ENCODE measurements at places on chromosomes 13 and 19.
A peak's percentile ranks its signal among the peaks of the same experiment; 100 is the strongest.

GRCh38 chr19:2129022-2129421 lies 22.3 kb downstream of the AP3D1 start:
- H3K4me3 ChIP-seq = no peak overlapping the region
- H3K36me3 ChIP-seq = peaks cover 67% of the 10 kb centered on the region
- H3K27ac ChIP-seq = no peak overlapping the region
- H3K4me1 ChIP-seq = no peaks in the 10 kb centered on the region
- no peak for DNase-seq

GRCh38 chr13:113273321-113273720 lies 23.7 kb upstream of the LAMP1 start:
- DNase-seq = no peak
- H3K4me3 ChIP-seq = no peak overlapping the region
- peaks cover 4% of the 10 kb centered on the region for H3K4me1 ChIP-seq
- H3K27ac ChIP-seq = no peak overlapping the region

DNA sequence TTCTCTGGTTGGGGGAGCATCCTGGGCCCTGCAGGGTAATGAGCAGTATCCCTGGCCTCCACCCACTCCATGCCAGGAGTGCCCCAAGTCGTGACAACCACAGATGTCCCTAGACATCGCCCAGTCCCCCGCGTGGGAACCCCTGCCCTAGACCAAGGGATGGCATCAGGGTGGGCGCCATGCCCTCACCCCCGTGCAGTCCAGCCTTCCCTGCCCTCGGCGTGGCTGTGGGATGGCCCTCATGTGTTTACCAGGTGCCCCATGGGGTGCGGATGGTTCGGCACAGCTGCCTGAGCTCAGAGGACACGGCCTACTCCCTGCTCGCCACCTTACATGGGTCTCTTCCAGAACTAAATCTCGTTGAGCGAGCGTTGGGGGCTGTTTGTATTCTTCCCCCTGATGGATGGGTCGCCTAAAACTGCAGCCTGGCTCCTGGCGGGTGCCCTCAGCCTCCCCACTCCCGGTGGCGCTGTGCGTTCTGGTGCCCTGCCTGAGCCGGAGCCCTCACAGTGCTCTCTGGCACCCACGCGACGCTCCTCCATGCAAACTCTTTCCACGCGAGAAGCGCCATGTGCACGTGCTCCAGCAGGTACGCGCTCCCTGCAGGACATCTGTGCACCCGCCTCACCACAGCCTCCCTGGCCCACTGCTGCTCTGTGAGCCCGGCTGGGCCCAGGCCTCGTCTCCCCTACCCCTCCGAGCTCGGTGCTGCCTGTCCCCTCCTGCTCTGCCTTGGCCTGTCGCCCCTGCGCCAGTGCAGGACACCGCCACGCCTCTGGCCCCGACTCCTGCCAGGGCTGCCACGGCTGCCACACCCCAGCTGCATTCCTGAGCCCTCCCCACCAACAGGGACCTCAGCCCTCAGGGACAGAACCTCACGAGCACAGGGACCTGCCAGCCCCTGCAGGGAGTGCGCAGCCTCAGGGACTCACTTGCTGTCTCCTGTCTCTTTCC lies 145.0 kb downstream of the KDM4B start:
- peaks cover 18% of the 10 kb centered on the region for H3K36me3 ChIP-seq
- DNase-seq = no peak
- H3K4me3 ChIP-seq = no peak overlapping the region

GRCh38 chr19:53982611-53983010 lies 8.8 kb upstream of the CACNG6 start:
- H3K27ac ChIP-seq = no peak overlapping the region
- no peak overlapping the region for H3K4me3 ChIP-seq
- peaks cover 29% of the 10 kb centered on the region for H3K4me1 ChIP-seq
- no peaks in the 10 kb centered on the region for H3K36me3 ChIP-seq

- no peak overlapping the region for H3K27ac ChIP-seq
- H3K36me3 ChIP-seq = no peaks in the 10 kb centered on the region
- no peaks in the 10 kb centered on the region for H3K4me1 ChIP-seq
- no peak overlapping the region for H3K4me3 ChIP-seq
- no peaks in the 10 kb centered on the region for H3K27me3 ChIP-seq
Observed at GRCh38 chr19:18626906-18627305, 9.9 kb upstream of the KLHL26 start.

- no peak for DNase-seq
- no peaks in the 10 kb centered on the region for H3K36me3 ChIP-seq
- no peaks in the 10 kb centered on the region for H3K27me3 ChIP-seq
- H3K4me1 ChIP-seq = peaks cover 3% of the 10 kb centered on the region
Observed at GRCh38 chr13:50494138-50494537, 349.4 kb downstream of the DLEU7 start.

- H3K4me3 ChIP-seq = no peak overlapping the region
- H3K36me3 ChIP-seq = no peaks in the 10 kb centered on the region
- DNase-seq = no peak
- no peak overlapping the region for H3K27ac ChIP-seq
- no peaks in the 10 kb centered on the region for H3K27me3 ChIP-seq
Observed at GRCh38 chr13:47399599-47399998, 502.7 kb upstream of the HTR2A start.

GRCh38 chr19:1748115-1748872 lies 5.0 kb upstream of the ONECUT3 start:
- DNase-seq = no peak
- H3K27ac ChIP-seq = no peak overlapping the region
- peak overlapping the region; percentile 14 for H3K4me3 ChIP-seq
- H3K4me1 ChIP-seq = peaks cover 43% of the 10 kb centered on the region

GRCh38 chr19:29836409-29836825 lies 24.6 kb downstream of the CCNE1 start:
- DNase-seq = no peak
- no peaks in the 10 kb centered on the region for H3K27me3 ChIP-seq
- peaks cover 48% of the 10 kb centered on the region for H3K4me1 ChIP-seq
- no peak overlapping the region for H3K4me3 ChIP-seq
- no peaks in the 10 kb centered on the region for H3K36me3 ChIP-seq
- no peak overlapping the region for H3K27ac ChIP-seq

GRCh38 chr13:53327680-53328315 lies 299.2 kb downstream of the OLFM4 start:
- no peak overlapping the region for H3K27ac ChIP-seq
- no peaks in the 10 kb centered on the region for H3K36me3 ChIP-seq
- no peaks in the 10 kb centered on the region for H3K4me1 ChIP-seq
- H3K27me3 ChIP-seq = no peaks in the 10 kb centered on the region

DNA sequence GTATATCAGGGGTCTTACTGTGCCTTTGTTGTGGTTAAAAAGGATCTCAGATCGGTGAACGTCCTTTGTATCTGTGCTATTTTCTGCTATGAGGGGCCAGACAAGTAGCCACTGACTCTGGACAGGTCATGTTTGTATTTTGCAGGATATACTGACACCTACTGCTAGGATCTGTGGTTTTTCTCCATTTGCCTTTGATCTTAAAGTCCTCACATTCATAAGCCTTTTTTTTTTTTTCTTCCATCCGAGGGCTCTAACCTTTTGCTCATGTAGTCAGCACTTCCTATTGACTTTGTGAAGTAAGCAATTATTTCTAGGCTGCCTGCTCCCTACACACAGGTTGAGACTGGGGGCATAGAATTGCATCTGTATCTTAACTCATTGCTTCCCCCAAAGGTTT lies 106.2 kb downstream of the SLITRK5 start:
- H3K27me3 ChIP-seq = no peaks in the 10 kb centered on the region
- no peaks in the 10 kb centered on the region for H3K36me3 ChIP-seq
- H3K27ac ChIP-seq = no peak overlapping the region
- H3K4me3 ChIP-seq = no peak overlapping the region
- no peaks in the 10 kb centered on the region for H3K4me1 ChIP-seq

- H3K4me3 ChIP-seq = no peak overlapping the region
- no peak for DNase-seq
- H3K27ac ChIP-seq = no peak overlapping the region
Observed at GRCh38 chr13:47076500-47076899, 179.6 kb upstream of the HTR2A start.

- no peaks in the 10 kb centered on the region for H3K36me3 ChIP-seq
- H3K4me3 ChIP-seq = no peak overlapping the region
- no peaks in the 10 kb centered on the region for H3K4me1 ChIP-seq
- no peak for DNase-seq
- no peaks in the 10 kb centered on the region for H3K27me3 ChIP-seq
- no peak overlapping the region for H3K27ac ChIP-seq
Observed at GRCh38 chr13:98344392-98344791, 167.3 kb upstream of the RNF113B start.

- H3K4me1 ChIP-seq = no peaks in the 10 kb centered on the region
- H3K27ac ChIP-seq = no peak overlapping the region
- H3K4me3 ChIP-seq = no peak overlapping the region
- no peak for DNase-seq
- no peaks in the 10 kb centered on the region for H3K36me3 ChIP-seq
Observed at GRCh38 chr13:41403983-41404382, 53.4 kb upstream of the RGCC start.

- peak; percentile 20 for DNase-seq
- no peaks in the 10 kb centered on the region for H3K4me1 ChIP-seq
- peaks cover 21% of the 10 kb centered on the region for H3K36me3 ChIP-seq
Observed at GRCh38 chr13:72839831-72840426, 58.0 kb downstream of the PIBF1 start.

DNA sequence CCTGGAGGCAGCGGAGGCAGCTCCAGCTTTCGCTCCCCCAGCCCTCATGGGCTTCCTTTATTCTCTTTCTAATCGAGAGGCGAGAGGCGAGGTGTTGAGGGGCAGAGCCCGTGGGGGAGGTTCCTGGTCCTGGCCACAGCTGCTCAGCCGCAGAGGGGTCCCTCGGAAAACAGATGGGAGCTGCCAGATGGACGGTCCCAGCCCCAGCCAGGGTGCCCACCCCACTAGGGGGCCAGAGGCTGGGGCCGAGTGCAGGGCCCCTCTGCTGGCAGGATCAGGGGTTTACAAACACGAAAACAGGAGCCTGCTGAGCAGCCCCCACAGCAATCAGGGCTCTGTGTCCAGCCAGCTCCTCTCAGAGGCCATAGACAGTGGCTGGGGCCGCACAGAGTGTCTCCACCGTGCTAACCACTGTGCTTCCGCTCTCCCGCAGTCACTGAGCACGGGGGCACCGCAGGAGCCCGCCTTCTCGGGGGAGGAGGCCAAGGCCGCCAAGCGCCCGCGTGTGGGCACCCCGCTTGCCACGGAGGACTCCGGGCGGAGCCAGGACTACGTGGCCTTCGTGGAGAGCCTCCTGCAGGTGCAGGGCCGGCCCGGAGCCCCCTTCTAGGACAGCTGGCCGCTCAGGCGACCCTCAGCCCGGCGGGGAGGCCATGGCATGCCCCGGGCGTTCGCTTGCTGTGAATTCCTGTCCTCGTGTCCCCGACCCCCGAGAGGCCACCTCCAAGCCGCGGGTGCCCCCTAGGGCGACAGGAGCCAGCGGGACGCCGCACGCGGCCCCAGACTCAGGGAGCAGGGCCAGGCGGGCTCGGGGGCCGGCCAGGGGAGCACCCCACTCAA lies 182.2 kb downstream of the KDM4B start:
- no peaks in the 10 kb centered on the region for H3K27me3 ChIP-seq
- no peak overlapping the region for H3K4me3 ChIP-seq
- H3K36me3 ChIP-seq = peaks cover 19% of the 10 kb centered on the region
- DNase-seq = no peak
- H3K27ac ChIP-seq = no peak overlapping the region

DNA sequence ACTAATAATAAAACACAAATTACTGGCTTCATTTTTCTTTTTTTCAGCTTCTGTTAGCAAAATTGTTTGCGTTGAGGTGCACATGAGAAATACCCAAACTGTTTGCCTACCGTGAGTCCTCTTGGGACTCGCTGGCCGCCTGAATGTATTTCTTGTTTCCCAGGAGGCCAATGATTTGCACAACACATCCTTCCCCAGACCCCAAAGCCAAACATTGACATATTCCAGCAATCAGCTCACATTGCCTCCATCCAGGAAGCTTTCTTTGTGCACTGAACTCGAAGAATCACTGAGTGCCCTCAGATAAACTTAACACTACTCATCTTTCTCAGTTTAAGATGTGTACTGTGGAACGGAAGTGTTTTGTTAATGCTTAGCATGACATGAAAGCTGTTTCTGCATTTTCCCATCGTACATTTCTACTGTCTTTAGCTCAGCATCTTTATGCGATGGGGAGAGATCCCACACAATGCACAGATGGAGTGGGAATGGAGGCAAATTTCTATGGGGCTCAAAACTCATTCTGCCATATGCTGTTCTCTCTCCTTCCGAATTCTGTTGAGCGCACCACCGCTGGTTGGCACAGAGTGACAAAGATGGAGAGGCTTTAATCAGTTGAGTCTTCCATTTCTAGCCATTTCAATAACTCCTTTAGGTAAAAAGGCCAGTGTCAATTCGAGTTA lies 399.5 kb downstream of the RFC3 start:
- no peaks in the 10 kb centered on the region for H3K4me1 ChIP-seq
- H3K27me3 ChIP-seq = no peaks in the 10 kb centered on the region
- no peak overlapping the region for H3K4me3 ChIP-seq
- no peak overlapping the region for H3K27ac ChIP-seq
- no peaks in the 10 kb centered on the region for H3K36me3 ChIP-seq
- no peak for DNase-seq

GRCh38 chr13:103210348-103210747 lies 144.1 kb upstream of the SLC10A2 start:
- DNase-seq = no peak
- no peaks in the 10 kb centered on the region for H3K27me3 ChIP-seq
- H3K27ac ChIP-seq = no peak overlapping the region
- no peaks in the 10 kb centered on the region for H3K4me1 ChIP-seq
- no peak overlapping the region for H3K4me3 ChIP-seq

DNA sequence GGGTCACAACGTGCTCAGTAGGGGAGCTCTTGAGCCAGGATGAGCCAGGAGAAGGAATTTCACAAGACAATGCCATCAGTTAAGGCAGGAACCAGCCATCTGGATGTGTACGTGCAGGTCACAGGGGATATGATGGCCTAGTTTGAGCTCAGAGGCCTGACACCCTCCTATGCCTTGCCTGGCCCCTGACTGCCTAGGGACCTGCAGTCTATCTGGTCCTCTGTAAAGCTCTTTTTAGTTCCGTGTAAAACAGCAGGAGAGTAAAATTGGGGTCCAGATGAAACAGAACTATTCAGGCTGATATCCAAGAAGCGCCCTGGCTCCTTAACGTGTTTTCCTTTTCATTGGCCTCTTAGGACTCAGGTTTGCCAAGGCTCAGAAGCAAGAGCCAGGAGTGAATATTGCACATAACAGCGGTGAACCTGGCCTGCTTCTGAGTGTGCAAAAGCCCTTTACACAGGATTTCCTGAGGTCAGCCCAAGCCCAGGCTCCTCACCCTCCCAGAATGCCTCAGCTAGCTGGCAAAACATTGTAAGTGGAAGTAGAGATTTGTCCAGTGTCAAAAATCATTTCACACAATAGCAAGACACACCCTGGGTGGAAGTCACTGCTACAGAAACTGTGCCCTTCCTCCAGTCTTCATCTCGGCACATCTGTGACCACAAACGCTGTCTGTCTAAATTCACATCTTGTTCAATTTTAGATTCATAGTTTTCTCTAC lies 777.2 kb downstream of the UQCRFS1 start:
- DNase-seq = no peak
- no peaks in the 10 kb centered on the region for H3K4me1 ChIP-seq
- H3K27me3 ChIP-seq = no peaks in the 10 kb centered on the region
- no peak overlapping the region for H3K27ac ChIP-seq
- no peaks in the 10 kb centered on the region for H3K36me3 ChIP-seq
- H3K4me3 ChIP-seq = no peak overlapping the region
